ENCODE measurements at places on chromosomes 4 and X.

DNA sequence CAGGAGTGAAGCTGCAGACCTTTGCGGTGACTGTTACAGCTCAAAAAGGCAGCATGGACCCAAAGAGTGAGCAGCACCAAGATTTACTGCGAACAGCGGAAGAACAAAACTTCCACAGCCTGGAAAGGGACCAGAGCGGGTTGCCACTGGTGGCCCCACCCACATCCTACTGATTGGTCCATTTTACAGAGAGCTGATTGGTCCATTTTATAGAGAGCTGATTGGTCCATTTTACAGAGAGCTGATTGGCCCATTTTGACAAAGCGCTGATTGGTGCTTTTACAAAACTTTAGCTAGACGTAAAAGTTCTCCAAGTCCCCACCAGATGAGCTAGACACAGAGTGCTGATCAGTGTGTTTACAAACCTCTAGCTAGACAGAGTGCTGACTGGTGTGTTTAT, 134.2 kb upstream of the FRG1 start:
- no peak for DNase-seq

DNA sequence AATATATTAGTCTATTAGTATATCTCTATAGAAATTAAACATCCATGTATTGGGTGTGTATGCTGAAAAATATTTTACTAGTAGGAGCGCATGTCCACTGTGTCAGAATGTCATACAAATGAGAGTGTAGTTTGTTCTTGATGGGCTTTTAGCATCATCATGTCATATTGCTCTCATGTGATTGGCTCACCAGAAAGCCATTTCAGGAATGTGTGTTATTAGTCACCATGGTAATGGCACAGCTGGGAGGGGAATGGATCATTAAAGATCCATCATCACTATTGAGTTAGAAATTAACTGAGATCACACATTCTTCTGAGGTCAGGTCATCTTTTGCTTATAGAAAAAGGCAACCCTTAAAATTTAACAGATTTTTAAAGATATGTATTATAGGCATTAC, 77.3 kb downstream of the PHEX start:
- DNase-seq = peak; percentile 72

DNA sequence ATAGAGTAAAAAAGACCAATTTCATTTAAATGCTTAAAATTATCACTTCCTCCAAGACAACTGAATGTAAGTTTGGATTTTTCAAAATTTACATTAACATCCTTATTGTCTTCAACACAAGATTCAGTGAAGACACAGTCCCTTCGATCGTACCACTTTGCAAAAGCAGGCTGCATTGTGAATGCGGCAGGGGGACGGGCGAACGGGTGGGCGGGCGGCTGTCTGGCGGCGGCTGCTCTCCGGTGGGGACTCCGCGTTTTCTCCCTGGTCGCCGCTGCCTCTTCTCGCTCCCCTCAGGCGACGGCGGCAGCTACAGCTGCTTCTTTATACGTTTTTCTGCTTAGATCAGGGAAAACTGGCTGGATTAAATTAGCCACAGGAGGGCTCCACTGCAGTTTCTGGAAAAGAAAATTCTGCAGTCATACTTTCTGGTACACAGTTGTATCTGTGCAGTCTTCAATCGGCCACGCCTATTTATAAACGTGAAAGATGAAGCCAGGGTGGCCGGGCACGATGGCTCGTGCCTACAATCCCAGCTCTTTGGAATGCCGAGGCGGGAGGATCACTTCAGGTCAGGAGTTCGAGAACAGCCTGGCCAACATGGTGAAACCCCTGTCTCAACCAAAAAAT, 33.9 kb upstream of the HPF1 start:
- peak; percentile 78 for DNase-seq

- DNase-seq = peak; percentile 56
Observed at GRCh38 chr4:28686618-28687017, 1826.0 kb downstream of the STIM2 start.

DNA sequence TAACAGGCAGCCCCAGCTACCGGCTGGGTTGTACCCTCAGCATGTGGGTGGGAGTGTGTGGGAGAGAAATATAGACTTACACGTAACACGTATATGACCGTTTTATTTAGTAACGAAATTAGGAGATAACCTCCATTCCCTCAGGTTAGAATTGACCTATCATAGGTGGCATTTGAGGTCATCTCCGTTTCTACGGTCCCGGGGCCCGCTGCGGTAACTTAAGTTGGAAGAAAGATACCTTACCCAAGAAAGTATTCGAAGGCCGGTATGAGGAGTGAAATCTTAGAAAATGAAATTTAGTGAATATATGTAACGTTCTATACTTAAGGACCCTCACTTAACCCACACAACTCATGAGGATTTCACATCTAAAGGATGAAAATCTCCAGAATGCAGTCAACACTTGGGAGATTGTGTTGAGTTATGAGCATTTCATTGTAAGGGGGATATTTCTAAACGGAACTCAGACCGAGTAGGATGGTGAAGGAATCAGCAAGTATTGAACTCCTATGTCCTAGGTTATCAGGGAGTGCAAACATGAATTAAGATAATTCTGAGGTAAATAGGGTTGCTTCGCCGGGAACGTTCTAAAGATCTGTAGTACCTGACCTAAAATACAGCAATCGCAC, 891 bp downstream of the CISD2 start:
- DNase-seq = peak; percentile 6

GRCh38 chr4:57104706-57105560, 5.3 kb downstream of the IGFBP7 start:
- DNase-seq = no peak

- peak; percentile 83 for DNase-seq
Observed at GRCh38 chr4:47374477-47374876, 89.0 kb downstream of the COMMD8 start.

DNA sequence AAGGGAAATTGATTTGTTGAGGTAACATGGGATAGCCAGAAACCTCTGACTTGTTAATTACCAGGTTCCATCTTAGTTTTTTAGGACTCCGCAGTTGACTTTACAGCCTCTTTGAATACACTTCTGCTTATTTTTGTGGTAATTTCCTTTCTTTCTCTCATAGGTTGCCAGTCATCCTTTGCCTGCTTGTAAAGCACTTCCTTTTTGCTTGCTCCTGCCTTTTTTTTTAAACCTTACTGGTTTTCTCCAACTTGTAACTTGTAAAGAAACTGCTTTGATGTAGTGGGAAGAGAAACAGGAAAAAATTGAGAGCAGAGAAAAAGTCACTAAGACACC, 2.6 kb downstream of the PGK1 start:
- no peak for DNase-seq

GRCh38 chrX:18877469-18877868, 106.4 kb downstream of the PHKA2 start:
- no peak for DNase-seq

DNA sequence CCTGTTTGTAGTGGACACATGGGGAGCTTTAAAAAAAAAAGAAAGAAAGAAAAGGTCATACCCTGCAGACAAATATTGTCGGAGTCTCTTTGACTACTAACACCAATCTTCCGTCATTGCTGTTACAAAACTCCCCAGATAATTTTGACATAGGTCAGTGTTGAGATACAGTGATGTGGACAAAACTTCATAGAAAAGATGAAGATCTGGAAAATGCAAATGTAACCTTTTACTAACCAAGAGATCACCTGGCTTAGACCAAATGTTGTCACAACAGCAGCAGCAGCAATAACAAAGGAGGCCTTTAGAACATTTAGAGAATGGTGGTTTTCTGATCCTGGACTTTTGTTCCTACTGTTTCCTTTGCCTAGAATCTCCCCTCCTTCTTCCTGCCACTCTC, 8.1 kb upstream of the COMMD8 start:
- DNase-seq = no peak

- no peak for DNase-seq
Observed at GRCh38 chrX:9396930-9397329, 67.9 kb upstream of the TBL1X start.

- DNase-seq = no peak
Observed at GRCh38 chr4:8224975-8225625, 26.0 kb downstream of the SH3TC1 start.

DNA sequence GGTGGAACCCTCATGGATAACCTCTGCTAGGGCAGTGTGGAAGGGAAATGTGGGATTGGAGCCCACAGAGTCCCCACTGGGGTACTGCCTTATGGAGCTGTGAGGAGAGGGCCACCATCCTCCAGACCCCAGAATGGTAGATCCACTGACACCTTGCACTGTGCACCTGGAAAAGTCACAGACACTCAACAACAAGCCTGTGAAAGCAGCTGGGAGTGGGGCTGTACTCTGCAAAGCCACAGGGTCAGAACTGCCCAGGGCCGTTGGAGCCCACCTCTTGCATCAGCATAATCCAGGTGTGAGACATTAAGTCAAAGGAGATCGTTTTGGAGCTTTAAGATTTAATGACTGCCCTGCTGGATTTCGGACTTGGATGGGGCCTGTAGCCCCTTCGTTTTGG, 11.6 kb downstream of the ARMCX5 start:
- DNase-seq = no peak

- peak; percentile 67 for DNase-seq
Observed at GRCh38 chr4:103046416-103047290, 27.1 kb upstream of the SLC9B1 start.

GRCh38 chrX:2398064-2398656, 102.6 kb downstream of the DHRSX start:
- DNase-seq = peak; percentile 79

DNA sequence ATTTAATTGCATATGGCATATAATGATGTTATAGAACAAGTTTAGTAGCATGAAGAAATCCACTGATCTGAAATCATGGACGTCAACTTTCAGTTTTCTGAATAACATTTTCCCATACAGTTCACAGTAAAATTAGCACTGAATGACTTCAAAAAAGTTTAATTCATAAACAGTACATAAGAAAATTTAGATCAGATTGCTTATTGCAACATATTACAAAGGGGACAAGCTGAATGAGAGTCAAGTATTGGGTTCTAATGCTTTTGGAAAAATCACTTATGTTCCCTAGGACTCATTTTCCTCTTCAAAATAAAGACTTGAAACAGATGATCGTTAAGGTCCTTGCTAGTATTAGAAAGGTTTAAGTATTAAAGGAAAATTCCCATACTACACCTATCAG, 898.3 kb upstream of the INTU start:
- no peak for DNase-seq

GRCh38 chr4:137370206-137370633, 162.1 kb downstream of the PCDH18 start:
- peak; percentile 79 for DNase-seq

DNA sequence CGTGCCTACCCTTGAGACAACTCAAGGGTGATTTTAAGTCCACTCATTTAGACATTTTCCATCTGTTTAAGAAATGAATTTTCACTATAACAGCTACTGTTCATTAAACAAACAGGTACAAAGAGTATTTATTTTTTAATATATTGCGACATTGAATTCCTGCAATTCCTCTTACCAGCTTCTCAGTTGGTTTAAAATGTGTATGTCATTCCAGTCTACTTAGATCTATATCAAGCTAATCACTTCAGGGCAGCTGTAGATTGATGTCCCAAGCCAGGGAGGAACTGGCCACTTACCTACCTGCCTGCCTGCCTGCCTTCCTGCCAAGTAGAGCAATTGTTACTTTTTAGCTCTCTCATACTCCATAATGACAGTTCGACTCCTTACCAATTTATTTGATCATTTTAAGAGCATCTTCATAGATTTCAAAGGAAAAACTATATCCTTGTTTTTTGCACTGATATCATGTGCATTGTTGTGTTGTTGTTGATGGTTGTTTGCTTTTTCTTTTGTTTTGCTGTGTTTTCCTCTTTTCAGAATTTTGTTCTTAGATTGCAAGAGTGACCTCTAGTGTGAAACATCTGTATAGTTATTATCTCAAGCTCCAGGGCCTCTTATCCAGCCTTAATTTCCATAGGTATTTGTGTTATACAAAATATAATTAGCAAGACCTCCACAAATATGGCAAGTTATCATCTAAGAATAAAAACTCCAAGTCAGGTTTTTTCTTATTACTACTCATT, 120.9 kb upstream of the NRK start:
- DNase-seq = peak; percentile 0

DNA sequence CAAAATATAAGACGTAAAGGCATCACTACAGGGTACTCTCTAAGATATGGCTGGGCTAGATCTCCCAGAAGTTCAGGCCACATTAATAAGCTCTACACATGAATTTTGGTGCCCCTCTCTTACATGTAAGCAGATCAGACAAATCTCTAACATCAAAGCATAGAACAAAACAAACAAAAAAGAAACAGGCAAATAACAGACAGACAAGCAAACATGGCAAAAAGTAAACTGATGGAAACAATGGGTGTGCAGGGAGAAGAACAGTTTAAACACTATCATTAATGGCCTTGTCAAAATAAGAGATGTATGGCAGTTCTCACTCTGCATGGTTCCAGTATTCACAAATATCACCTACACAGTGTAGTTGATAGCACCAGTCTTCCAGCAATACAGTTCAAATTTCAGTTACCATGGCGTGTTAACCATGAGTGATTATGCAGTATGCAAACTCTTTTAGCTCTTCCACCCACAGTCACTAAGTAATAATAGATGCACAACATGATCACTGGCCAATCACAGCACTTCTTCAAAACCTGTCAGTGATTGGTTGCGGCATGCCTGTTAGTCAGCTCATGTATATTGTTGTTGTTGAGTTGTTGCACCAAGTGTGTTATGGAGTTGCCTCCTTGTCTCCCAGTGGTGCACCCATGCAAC, 110.7 kb upstream of the TLR3 start:
- DNase-seq = no peak

- DNase-seq = peak; percentile 42
Observed at GRCh38 chr4:41814565-41814964, 66.0 kb upstream of the PHOX2B start.

GRCh38 chr4:103802766-103803165, 83.0 kb upstream of the TACR3 start:
- DNase-seq = no peak

DNA sequence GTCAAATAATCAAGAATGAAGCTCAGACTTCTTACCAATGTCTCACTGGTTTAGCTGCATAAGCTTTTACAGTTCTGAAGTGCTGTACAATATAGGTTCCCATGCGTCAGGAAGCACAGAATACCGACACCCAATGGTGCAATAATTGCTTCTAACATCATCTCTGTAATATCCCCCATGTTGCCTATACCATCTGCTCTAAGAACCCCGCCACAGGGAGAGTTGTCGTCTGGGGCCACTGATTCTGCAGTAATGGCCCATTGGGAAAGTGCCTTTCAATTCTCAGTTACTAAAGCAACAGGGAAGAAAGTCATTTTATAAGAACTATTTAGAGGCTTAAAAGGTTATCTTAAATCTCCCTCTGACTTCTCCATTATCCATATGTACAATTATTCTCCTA, 94.9 kb downstream of the GLRA3 start:
- no peak for DNase-seq

Data from ELR (cell line).